ENCODE measurements at places on chromosomes 1 and 21.

GRCh38 chr1:20390589-20391331 is 95.2 kb downstream of the CAMK2N1 start:
- H3K4me3 ChIP-seq = no peak overlapping the region
- no peaks in the 10 kb centered on the region for H3K4me1 ChIP-seq
- peaks cover 69% of the 10 kb centered on the region for H3K27me3 ChIP-seq
- H3K27ac ChIP-seq = no peak overlapping the region
- H3K36me3 ChIP-seq = no peaks in the 10 kb centered on the region

DNA sequence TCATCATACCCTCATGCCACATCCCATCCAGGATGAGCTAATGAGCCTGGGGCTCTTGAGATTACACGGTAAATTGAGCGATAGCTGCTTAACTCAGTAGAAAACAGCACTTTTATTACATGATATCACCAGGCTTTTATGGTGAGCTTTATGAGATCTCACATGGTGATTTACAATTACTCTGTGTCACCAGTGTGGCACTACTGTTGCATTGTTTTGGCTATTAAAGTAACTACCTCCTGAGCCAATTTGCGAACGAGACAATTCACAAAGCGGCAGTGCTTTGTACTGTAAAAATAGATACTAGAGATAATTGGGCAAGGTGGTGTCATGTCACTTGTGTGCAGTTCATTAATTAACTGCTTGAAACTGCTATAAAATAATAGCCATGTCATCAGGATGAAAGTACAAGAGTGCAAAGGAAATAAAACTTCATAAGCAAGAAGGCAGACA is 767.7 kb upstream of the ADGRL2 start:
- H3K4me1 ChIP-seq = peaks cover 3% of the 10 kb centered on the region
- no peak overlapping the region for H3K4me3 ChIP-seq
- H3K27me3 ChIP-seq = no peaks in the 10 kb centered on the region
- no peaks in the 10 kb centered on the region for H3K36me3 ChIP-seq
- no peak for DNase-seq

DNA sequence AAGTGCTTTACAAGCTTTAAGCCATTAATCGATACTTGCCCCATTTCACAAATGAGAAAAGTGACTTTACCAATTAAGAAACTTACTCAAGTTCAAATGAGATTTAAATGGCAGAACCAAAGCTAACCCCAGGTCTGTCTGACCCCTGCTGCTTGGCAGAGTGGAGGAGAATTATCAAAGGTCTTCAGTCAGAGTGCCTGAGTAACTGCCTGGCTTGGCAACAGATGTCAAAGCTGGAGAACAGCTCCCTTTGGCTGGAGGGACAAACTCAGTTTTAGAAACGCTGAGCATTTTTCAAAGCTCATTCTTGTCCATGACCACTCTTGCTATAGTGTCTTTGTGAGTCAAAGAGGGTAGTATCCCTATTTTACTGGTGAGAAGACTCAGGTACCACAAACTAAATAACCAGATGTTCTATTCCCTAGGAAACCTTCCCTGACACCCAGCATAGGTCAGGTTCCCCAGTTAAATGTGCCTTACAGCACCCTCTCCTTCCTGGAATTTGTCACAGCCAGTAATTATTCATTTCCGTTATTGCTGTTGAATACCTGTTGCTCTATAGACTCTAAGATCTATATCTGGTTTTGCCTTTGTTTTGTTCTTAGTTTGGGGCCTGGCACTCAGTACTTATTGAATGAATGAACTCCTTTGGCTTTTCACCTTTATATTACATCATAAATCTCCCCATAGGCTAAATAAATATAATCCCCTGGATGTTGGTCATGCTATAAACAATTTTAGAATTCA is 5.0 kb upstream of the BCAR3 start:
- H3K36me3 ChIP-seq = no peaks in the 10 kb centered on the region
- H3K27me3 ChIP-seq = no peaks in the 10 kb centered on the region
- DNase-seq = no peak
- no peak overlapping the region for H3K4me3 ChIP-seq

DNA sequence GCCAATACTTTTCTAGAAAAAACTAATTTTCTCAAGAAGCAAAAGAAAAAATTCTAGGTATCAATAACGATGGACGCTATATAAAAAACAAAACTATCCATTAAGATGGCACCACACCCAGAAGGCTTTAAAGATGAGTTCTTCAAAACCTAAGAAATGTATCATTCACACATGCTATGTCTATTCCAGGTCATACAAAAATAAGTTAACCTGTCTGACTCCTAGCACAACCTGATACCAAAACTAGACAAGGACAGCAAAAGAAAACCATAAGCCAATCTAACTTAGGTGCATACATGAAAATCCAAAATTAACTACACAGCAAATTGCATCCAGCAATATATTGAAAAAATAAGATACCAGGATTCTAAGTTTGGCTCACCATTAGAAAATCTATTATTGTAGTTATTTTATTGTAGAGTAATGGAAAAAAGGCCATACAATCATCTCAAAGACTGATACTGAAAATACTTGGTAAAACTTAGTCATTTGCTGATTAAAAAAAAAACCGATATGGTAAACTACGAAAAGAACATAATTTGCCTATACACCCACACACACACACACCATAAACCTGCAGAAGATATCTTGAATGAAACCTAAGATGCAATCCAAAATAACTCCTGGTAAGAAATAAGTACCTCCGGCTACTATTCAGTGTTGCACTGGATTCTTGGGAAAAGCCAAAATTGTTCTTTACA is 55.0 kb downstream of the TRAF5 start:
- peak overlapping the region; percentile 99 for H3K27ac ChIP-seq
- peaks cover 43% of the 10 kb centered on the region for H3K4me1 ChIP-seq
- peaks cover 5% of the 10 kb centered on the region for H3K36me3 ChIP-seq
- no peaks in the 10 kb centered on the region for H3K27me3 ChIP-seq

DNA sequence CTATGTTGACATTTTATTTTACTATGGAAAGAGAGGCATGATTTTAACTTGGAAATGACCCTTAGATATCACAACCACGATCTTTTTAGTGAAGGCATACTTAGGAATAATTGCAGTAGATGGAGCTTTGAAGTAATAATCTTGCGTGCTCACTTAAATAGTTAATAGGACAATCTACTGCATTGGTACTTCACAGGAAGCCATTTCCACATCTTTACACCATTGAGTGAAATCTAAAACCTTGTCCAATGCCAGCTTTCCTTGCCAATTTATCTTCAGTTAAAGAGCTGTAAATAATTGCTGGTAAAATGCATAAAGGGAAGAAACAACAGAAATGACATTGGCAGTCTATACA is 586.3 kb downstream of the ADGRL2 start:
- H3K4me1 ChIP-seq = peaks cover 29% of the 10 kb centered on the region
- H3K27me3 ChIP-seq = no peaks in the 10 kb centered on the region
- no peaks in the 10 kb centered on the region for H3K36me3 ChIP-seq

DNA sequence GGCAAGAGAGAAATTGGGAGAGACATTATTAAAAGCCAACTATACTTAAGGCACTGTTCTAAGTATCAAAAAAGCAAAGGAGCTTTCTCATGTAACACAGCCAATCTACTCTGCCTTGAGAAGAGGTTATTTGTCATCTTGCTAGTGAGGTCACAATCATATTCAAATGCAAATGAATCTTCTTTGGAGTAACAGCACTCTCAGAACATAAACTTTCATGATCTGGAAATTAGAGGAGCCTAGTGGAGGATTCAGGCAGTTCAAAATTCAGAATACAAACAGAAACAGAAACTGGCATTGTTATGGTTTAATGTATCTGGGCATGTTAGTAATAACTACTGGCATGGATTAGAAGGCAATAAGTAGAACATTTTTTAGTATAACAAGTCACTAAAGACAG is 57.4 kb downstream of the ARID4B start:
- peaks cover 24% of the 10 kb centered on the region for H3K4me1 ChIP-seq
- H3K36me3 ChIP-seq = no peaks in the 10 kb centered on the region
- peak overlapping the region; percentile 3 for H3K27ac ChIP-seq
- DNase-seq = no peak

- H3K36me3 ChIP-seq = no peaks in the 10 kb centered on the region
- DNase-seq = no peak
- H3K4me1 ChIP-seq = peaks cover 16% of the 10 kb centered on the region
- H3K27me3 ChIP-seq = peaks cover 6% of the 10 kb centered on the region
- H3K4me3 ChIP-seq = no peak overlapping the region
Observed at GRCh38 chr1:42418516-42418915, 37.3 kb downstream of the ZMYND12 start.

DNA sequence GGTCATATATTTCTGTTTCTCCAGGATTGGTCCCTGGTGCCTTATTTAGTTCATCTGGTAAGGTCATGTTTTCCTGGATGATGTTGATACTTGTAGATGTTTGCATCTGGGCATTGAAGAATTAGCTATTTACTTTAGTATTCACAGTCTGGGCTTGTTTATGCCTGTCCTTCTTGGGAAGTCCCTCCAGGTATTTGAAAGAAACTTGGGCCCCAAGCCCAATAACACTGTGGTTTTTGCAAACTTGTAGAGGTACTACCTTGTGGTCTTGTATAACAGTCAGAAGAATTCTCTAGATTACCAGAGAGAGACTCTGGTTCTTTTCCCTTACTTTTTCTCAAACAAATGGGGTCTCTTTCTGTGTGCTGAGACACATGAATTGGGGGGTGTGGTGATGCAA is 251.4 kb upstream of the B3GALT2 start:
- H3K27me3 ChIP-seq = no peaks in the 10 kb centered on the region
- no peak overlapping the region for H3K4me3 ChIP-seq
- no peak overlapping the region for H3K27ac ChIP-seq
- peaks cover 6% of the 10 kb centered on the region for H3K36me3 ChIP-seq

DNA sequence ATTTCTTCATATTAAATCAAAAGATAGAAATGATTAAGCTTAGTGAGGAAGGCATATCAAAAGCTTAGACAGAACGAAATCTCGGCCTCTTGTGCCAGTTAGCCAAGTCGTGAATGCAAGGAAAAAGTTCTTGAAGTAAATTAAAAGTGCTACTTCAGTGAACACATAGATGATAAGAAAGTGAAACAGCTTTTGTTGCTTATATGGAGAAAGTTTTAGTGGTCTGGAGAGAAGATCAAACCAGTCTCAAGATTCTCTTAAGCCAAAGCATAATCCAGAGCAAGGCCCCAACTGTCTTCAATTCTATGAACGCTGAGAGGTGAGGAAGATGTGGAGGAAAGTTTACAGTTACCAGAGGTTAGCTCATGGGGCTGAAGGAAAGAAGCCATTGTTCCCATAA is 88.4 kb downstream of the ADGRL2 start:
- H3K36me3 ChIP-seq = peaks cover 3% of the 10 kb centered on the region
- no peaks in the 10 kb centered on the region for H3K27me3 ChIP-seq
- no peak overlapping the region for H3K4me3 ChIP-seq
- DNase-seq = no peak

- peak overlapping the region; percentile 91 for H3K4me3 ChIP-seq
- peak overlapping the region; percentile 89 for H3K27ac ChIP-seq
- H3K27me3 ChIP-seq = no peaks in the 10 kb centered on the region
- DNase-seq = no peak
Observed at GRCh38 chr21:46322351-46323226, 1.1 kb downstream of the C21orf58 start.

- H3K4me3 ChIP-seq = no peak overlapping the region
- no peaks in the 10 kb centered on the region for H3K27me3 ChIP-seq
Observed at GRCh38 chr1:61450872-61451571, 273.9 kb downstream of the TM2D1 start.

- no peak for DNase-seq
- H3K27me3 ChIP-seq = no peaks in the 10 kb centered on the region
- peaks cover 32% of the 10 kb centered on the region for H3K4me1 ChIP-seq
- H3K4me3 ChIP-seq = no peak overlapping the region
- H3K27ac ChIP-seq = no peak overlapping the region
- H3K36me3 ChIP-seq = no peaks in the 10 kb centered on the region
Observed at GRCh38 chr1:169005776-169006175, 100.7 kb upstream of the ATP1B1 start.

DNA sequence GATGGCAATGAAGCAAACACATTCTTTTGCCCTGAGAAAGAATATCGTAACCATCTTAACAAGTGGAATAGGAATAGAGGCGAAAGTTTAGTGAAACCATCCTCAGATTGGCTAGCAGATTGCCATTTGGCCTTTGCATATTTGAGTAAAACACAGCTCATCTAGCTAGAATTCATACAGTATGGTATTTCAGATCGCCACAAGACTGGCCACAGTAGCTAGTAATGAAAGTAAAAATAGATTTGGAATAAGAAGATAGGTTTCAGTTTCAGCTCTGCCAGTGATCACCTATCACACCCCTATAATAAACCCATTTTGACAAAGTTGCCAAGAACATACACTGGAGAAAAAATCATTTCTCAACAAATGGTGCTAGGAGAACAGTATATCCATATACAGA is 294.9 kb downstream of the LRRIQ3 start:
- no peak overlapping the region for H3K27ac ChIP-seq
- no peak for DNase-seq
- no peak overlapping the region for H3K4me3 ChIP-seq
- H3K36me3 ChIP-seq = no peaks in the 10 kb centered on the region
- no peaks in the 10 kb centered on the region for H3K4me1 ChIP-seq

- no peak overlapping the region for H3K27ac ChIP-seq
- DNase-seq = no peak
- H3K36me3 ChIP-seq = no peaks in the 10 kb centered on the region
- no peak overlapping the region for H3K4me3 ChIP-seq
Observed at GRCh38 chr1:7302873-7303272, 468.2 kb upstream of the VAMP3 start.

DNA sequence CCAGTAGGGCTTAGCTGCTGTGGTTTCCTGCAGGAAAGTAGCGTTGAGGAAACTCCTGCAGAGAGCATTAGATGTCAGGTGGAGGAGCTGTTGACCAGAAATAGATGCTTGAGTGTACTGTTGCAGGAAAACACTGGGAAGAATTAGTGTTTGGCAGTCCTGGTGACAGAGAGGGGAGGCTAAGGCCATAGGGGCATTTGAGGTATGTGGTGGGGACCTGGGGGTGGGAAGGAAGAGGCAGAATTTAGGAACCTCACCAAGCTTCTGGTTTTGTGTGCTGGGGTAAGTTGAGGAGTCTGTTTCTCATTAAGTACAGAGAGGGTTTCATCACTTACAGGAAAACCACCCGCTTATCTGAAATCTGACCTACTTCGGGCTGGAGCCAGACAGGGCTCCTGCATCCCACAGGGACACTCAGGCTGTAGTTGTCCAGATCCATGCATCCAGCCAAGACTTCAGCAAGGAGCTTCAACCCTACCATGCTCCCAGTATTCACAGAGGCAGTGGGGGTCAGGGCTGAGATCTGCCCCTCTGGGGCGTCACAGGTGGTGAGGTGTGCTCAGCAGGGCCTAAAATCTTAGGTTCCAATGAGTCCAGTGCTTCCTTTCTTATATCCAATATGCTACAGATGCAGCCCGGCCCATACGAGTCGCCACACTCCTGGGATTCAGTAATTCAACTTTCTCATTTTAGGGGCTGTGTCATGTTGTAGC is 15.1 kb downstream of the SH2D2A start:
- H3K27ac ChIP-seq = no peak overlapping the region
- H3K4me1 ChIP-seq = peaks cover 7% of the 10 kb centered on the region
- no peak for DNase-seq
- no peak overlapping the region for H3K4me3 ChIP-seq
- H3K27me3 ChIP-seq = no peaks in the 10 kb centered on the region

DNA sequence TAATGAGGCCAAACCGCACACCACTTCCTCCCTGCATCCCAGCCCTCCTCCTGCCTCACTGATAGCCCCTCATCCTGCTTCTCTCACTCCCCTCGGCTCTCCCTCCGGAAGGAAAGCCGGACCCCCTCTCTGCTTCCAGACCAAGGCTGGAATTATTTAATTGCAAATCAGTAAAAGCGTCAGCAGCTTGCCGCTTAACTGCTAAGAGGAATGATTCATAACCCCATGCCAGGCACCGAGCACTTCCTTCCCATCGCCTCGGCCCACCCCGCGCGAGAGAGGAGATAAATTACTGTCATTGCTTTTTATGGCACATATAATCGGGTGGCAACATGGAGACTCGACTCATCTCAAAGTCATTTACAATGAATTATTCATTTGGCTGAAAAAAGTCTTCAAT is 77.3 kb downstream of the UBIAD1 start:
- H3K4me3 ChIP-seq = no peak overlapping the region
- peaks cover 41% of the 10 kb centered on the region for H3K27me3 ChIP-seq
- DNase-seq = no peak
